ENCODE measurements at places on chromosomes 2 and 18.

GRCh38 chr18:22558945-22559385 is 141.2 kb upstream of the CTAGE1 start:
- no peak for DNase-seq

DNA sequence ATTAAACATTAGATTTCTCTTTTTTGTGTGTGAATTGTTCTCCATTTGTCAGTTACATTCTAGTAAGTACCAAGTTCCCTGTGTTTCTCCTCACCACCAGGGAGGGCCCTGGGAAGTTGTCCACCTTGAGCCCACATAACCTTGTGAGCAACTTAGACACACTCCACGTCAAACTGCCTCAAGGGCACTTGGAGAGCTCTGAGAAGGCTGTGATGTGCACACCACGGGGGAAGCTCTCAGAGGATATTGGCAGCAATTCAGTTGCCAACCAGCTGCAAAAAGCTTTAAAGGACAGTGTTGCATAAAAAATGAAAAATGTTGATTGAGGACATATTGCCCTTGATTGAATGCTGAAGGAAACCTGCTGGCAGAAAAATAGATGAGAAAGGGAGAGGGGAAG is 743.6 kb downstream of the RNF144A start:
- DNase-seq = no peak

DNA sequence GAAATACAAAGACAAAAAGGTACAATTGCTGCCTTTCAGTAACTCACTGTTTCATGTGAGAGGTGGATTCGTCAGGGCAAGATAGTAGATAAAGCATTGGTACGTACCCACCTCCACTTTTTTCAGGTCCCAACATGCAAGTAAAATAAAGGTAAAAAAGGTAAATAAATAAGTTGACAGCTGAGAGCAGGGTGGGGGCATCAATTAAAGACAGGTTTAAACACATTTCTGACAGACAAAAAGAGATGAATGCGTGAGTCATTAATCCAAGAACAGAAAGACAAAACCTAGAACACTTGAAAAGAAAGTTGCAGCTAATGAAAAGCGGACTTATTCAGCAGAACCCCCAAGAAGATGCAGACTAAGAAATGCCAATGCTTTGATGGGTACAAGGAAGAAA is 979.6 kb upstream of the CDH2 start:
- DNase-seq = no peak

- no peak for DNase-seq
Measured at GRCh38 chr2:236545814-236546480, 23.7 kb upstream of the ACKR3 start.

DNA sequence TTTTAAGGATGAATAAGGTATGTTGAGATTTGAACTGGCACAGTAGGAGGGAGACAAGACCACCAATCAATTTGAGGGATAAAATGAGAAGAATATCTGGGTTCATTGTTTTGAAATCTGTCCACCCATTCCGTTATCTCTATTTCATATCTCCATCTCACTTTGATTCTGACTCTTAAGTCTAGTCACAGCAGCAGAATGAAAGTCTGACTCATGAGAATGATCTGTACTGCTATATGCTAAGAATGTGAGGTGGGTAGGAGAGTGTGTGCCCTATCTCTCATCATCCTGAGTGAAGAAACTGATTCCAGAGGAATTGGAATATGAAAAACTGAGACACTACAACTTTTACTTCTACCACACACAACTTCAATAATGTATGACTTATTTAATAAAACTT is 1994.5 kb upstream of the PIK3C3 start:
- DNase-seq = peak; percentile 63

DNA sequence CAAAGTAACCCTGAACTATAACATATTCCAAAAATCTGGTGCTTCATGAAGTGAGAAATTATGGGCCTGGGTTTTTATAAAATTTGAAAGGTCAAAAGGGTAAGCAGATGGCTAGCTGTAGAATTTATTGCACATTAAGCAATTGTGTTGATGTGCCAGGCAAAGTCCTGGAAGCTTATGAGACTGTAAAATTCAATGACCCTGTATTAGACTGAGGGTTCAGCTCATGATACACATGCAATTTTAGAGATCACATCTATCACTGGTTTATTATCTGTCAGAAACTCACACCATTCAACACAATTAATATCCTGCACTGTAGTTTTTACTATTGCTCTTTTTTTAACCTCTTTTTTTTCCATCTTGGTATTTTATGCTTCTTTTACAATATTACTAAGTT is 1162.6 kb upstream of the SLC39A10 start:
- DNase-seq = no peak

DNA sequence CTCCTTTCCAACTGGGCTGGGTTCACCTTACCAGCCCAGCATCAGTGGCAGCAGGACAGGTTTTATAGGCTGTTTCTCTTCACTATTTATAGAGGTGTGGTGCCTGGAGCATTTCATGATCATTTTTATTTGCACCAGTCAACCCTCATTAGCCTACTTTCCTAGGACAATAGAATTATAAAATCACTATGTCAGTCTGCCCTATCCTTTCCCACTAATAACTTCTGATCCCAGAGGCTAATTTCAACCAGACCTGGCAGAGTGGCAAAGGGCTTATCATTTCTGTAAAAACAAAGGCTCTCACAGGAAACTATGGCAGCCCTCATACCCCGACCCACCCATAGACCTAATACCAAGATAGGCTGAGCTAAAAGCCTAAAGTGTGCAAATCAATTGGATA is 243.5 kb upstream of the TMEFF2 start:
- DNase-seq = no peak

All from HFFc6 (cell line).